ENCODE measurements at places on chromosomes 16 and 17.
A peak's percentile ranks its signal among the peaks of the same experiment; 100 is the strongest.

DNA sequence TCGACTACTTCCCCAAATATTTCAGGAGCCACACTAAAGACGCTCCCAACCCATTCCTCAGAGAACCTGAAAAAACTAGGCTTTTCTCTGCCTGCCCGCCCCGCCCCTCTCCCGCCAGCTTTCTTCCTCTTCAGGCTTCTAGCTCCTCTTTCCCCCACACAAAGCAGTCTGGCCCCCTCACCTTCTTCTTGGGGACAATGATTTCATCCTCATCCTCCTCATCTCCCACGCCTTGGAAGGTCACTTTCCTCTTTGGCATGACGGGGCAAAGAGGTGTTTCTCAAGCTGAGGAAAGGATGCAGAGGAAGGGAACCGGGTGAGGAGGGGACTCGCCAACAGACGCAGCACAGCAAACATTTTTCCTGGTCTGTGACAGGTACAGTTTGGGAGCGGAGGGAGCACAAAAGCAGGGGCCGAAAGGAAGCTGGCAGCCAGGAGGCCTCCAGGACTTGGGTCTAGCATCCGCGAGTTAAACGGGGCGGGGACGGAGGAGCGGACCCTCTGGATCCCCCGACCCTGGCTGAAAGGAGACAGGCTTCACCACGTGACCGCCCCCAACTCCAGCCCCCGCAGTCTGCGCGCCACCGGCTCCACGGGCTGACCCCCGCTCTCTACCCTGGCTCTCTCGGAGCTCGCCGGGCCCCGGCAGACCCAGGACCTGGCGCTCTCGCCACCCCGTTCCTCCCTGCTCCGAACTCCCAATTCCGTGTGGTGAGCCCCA is 525 bp downstream of the CD2BP2 start:
- peak overlapping the region; percentile 92 for H3K4me3 ChIP-seq
- peaks cover 42% of the 10 kb centered on the region for H3K4me1 ChIP-seq
- no peak for DNase-seq

DNA sequence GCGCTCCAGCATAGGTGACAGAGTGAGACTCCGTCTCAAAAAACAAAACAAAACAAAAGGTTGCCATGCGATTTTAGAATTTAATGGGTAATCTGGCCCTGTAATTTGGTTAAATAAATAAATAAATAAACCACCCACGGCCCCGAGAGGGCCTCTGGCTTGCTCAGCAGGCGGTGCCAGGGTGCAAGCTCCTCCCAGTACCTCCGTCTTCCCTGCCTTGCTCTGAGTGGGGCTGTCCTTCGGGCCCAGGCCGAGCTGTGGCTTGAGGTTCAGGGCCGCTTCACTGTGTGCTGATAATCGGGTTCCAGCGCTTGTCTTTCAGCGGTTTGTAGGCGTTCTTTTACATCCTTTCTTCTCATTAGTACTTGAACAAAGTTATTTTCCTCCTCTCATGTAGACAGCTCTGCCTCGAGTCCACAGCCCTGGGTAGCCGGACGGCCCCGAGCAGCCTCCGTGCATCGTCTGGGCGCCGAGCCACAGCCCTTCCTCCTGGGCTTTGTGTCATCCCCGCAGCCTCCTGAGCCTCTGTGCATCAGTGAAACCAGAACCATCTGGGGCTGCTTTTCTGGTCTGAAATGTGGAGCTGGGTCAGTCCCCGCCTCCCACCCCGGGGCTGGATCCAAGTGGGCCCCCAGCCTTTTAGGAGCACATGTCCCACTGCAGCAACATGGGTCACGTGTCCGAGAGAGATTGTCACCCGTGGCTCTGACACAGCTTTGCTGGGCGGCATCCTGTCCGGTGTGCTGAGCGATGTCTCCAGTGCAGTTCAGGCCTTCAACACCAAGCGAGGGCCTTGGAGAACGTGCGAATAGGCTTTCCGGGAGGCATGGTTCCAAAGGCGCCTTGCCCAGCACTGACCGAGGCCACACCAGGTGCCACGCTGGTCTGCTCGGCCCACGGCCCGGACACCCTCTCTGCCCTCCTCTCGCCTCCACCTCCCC is 157.4 kb upstream of the CHMP6 start:
- H3K4me3 ChIP-seq = peak overlapping the region; percentile 40
- DNase-seq = no peak
- no peaks in the 10 kb centered on the region for H3K27me3 ChIP-seq

GRCh38 chr17:34248511-34249024 is 6.5 kb upstream of the CCL2 start:
- DNase-seq = no peak
- H3K27ac ChIP-seq = no peak overlapping the region
- no peaks in the 10 kb centered on the region for H3K4me1 ChIP-seq
- H3K4me3 ChIP-seq = no peak overlapping the region
- H3K27me3 ChIP-seq = peaks cover 35% of the 10 kb centered on the region

- H3K27me3 ChIP-seq = peaks cover 65% of the 10 kb centered on the region
- H3K4me3 ChIP-seq = no peak overlapping the region
- H3K4me1 ChIP-seq = no peaks in the 10 kb centered on the region
Observed at GRCh38 chr17:973053-973452, 6.5 kb downstream of the NXN start.

GRCh38 chr17:3475812-3476610 is at the start of gene ASPA:
ASPA (plus strand) TSS chr17:3475997; CDS start chr17:3476160, 163 bp downstream.
- DNase-seq = no peak
- H3K36me3 ChIP-seq = no peaks in the 10 kb centered on the region
- H3K4me1 ChIP-seq = peaks cover 6% of the 10 kb centered on the region
- peaks cover 18% of the 10 kb centered on the region for H3K27me3 ChIP-seq

GRCh38 chr16:72189865-72190371 is 18.0 kb upstream of the PMFBP1 start:
- H3K27ac ChIP-seq = no peak overlapping the region
- no peaks in the 10 kb centered on the region for H3K4me1 ChIP-seq
- DNase-seq = no peak
- no peaks in the 10 kb centered on the region for H3K27me3 ChIP-seq
- no peaks in the 10 kb centered on the region for H3K36me3 ChIP-seq

DNA sequence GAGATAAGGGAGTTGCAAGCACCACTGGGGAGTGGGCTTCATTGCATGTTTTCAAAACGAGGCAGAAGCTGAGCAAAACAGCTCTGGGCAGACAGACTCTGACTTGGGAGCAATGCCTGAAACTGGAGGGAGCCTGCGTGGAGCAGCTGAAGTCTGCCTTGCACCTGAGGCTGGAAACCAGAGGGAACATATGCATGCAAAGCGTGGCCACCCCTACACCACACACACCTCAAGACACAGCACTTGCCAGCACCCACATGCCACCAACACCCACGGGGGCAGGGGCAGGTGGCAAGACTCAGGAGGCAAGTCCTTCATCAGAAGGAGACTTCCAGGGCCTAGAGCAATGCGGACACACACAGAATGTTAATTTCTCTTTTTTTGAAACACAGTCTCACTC is 45.8 kb downstream of the COTL1 start:
- H3K4me3 ChIP-seq = peak overlapping the region; percentile 17
- H3K36me3 ChIP-seq = peaks cover 28% of the 10 kb centered on the region
- no peak for DNase-seq
- peaks cover 14% of the 10 kb centered on the region for H3K4me1 ChIP-seq

DNA sequence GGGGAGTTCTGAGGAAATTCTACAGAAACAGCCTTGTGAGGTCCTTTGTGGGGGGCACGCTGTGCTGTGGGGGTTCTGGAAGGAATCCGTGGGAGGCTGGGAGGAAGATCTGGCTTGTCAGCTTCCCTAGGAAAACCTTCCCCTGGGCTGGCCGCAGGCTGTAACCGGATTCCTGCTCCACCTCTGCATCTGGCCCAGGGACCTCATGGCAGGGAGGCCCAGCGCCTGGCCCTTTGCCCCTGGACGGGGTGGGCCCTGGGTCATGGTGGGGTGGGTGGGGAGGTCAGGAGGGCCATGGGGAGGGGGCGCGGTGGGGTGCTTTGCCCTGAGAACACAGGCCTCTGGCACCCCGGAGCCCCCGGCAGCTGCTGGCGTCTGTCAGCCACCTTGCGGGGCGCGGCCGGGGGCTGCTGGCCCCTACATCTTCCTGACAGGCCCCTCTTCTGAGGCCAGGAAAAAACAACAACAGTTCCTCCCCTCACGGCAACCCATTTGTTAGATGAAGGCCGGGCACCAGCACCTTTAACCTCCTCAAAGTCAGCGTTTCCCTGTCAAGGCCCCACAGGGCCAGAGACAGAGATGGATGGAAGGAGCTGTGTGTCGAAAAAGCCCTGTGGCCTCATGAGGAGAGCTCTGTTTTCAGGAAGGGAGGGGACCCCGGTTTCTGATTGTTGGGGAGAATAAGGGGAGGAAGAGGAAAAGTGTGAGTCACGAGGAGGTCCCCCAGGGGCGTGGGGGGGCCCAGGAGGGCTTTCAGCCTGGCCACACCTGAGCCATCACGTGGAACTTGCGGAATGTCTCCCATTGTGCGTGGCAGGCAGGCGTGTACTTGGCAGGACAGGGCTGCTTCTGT is 3.6 kb upstream of the MEOX1 start:
- H3K4me1 ChIP-seq = peaks cover 30% of the 10 kb centered on the region
- H3K4me3 ChIP-seq = no peak overlapping the region
- no peak overlapping the region for H3K27ac ChIP-seq
- H3K27me3 ChIP-seq = no peaks in the 10 kb centered on the region
- DNase-seq = no peak

DNA sequence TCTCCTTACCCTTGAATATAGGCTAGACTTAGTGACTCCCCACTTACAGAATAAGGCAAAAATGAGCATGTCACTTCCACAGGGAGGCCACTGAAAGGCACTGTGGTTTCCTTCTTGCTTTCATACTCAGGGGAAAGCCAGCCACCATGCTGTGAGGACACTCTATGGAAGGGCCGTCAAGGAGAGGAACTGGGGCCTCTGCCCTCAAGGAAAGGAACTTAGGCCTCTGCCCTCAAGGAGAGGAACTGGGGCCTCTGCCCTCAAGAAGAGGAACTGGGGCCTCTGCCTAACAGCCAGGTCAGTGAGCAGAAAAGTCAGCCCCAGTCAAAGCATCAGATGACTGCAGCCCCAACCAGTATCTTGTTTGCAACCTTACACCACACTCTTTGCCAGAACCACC is 30.1 kb downstream of the VPS35 start:
- DNase-seq = no peak
- no peaks in the 10 kb centered on the region for H3K27me3 ChIP-seq
- no peak overlapping the region for H3K4me3 ChIP-seq
- peak overlapping the region; percentile 46 for H3K27ac ChIP-seq
- peaks cover 44% of the 10 kb centered on the region for H3K36me3 ChIP-seq

- H3K27me3 ChIP-seq = peaks cover 31% of the 10 kb centered on the region
- H3K4me3 ChIP-seq = peak overlapping the region; percentile 29
- H3K27ac ChIP-seq = peak overlapping the region; percentile 39
- H3K36me3 ChIP-seq = no peaks in the 10 kb centered on the region
- peaks cover 1% of the 10 kb centered on the region for H3K4me1 ChIP-seq
- peak; percentile 16 for DNase-seq
Observed at GRCh38 chr17:78890498-78890897, 12.5 kb downstream of the CEP295NL start.

DNA sequence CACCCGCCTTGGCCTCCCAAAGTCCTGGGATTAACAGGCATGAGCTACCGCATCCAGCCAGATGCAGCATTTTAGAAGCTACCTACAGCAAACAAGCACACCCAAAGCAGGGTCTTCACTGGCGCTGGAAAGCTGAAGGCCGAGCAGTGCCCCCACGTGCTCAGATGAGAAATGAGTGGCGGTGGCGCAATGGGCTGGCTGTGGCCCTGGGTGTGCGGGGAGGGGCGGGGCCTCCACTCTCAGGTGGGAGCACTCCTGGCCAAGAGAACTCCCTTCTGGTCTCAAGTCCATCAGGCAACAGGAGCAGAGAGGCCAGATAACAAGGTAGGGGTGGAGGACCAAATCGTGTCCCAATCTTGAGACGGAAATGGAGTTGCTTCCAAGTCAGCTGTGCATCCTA is 12.1 kb downstream of the TMEM11 start:
- H3K4me3 ChIP-seq = no peak overlapping the region
- H3K27ac ChIP-seq = peak overlapping the region; percentile 81

DNA sequence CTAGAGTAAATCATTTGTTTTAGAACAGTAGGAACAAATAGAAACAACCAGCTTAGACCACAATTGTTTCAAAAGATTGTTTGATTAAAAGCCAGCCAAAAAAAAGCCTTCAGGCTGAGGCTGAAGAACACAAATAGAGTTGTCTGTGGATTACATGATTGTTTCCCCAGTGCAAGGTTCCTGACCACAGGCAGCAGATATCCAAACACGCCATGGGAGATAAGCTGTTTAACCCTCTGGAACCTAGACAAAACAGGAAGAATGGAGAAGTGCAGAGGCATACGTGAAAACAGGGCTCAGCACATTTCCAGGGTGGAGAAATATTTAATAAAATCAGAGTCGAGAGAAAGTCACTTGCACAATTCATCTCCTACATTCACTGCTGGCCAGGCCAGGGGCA is 21.0 kb downstream of the ATPAF2 start:
- no peak overlapping the region for H3K4me3 ChIP-seq
- H3K27me3 ChIP-seq = no peaks in the 10 kb centered on the region
- no peaks in the 10 kb centered on the region for H3K4me1 ChIP-seq
- H3K27ac ChIP-seq = no peak overlapping the region
- no peak for DNase-seq
- peaks cover 12% of the 10 kb centered on the region for H3K36me3 ChIP-seq

- peaks cover 45% of the 10 kb centered on the region for H3K4me1 ChIP-seq
- H3K4me3 ChIP-seq = no peak overlapping the region
- H3K27ac ChIP-seq = no peak overlapping the region
- H3K27me3 ChIP-seq = peaks cover 8% of the 10 kb centered on the region
- DNase-seq = no peak
Observed at GRCh38 chr17:49190932-49191331, 19.4 kb downstream of the GNGT2 start.

- no peak overlapping the region for H3K27ac ChIP-seq
- no peak for DNase-seq
- no peak overlapping the region for H3K4me3 ChIP-seq
- H3K4me1 ChIP-seq = peaks cover 6% of the 10 kb centered on the region
Observed at GRCh38 chr16:88298181-88298832, 84.5 kb upstream of the ZNF469 start.

GRCh38 chr17:37051381-37051780 is 102.6 kb downstream of the AATF start:
- no peak for DNase-seq
- peaks cover 8% of the 10 kb centered on the region for H3K4me1 ChIP-seq
- no peaks in the 10 kb centered on the region for H3K27me3 ChIP-seq
- H3K4me3 ChIP-seq = no peak overlapping the region

DNA sequence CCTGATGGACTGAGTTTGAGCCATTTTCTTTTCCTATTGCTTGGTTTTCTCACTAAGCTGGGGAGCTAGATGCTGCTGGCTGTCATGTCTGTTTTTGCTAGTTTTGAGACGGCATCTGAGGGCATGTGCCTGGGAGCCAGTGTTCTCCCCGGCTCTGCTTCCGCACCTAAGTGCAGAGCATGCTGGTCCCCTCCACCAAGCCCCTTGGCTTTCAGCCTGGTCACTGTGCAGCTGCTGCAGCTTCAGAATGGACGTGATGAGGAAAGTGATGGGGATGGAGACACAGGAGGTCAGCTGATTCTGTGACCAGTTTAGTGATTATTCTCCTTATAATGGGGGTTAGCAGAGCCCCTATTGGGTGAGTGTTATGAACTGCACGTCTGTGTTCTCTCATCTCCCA is 28.5 kb downstream of the DNAH17 start:
- peaks cover 4% of the 10 kb centered on the region for H3K36me3 ChIP-seq
- no peak overlapping the region for H3K27ac ChIP-seq
- H3K4me1 ChIP-seq = peaks cover 2% of the 10 kb centered on the region
- DNase-seq = no peak
- no peak overlapping the region for H3K4me3 ChIP-seq
- peaks cover 13% of the 10 kb centered on the region for H3K27me3 ChIP-seq

GRCh38 chr17:33292201-33292980 is 704 bp downstream of the ASIC2 start:
- peaks cover 9% of the 10 kb centered on the region for H3K4me1 ChIP-seq
- peaks cover 2% of the 10 kb centered on the region for H3K36me3 ChIP-seq
- DNase-seq = no peak
- peaks cover 47% of the 10 kb centered on the region for H3K27me3 ChIP-seq
